Cerebellar nuclear complex (tissue), 1 donor: ENCODE measurements at places on chromosomes 7 and 10.

GRCh38 chr7:132932296-132933071 lies 149.4 kb downstream of the CHCHD3 start:
- no peak for DNase-seq

GRCh38 chr10:22852712-22853353 lies 75.0 kb upstream of the ARMC3 start:
- no peak for DNase-seq

- DNase-seq, result no peak
These were observed 18.8 kb upstream of the SLC35G1 start for GRCh38 chr10:93875032-93875358.

GRCh38 chr7:24866004-24866615 lies 108.8 kb upstream of the GSDME start:
- DNase-seq, result no peak

DNA sequence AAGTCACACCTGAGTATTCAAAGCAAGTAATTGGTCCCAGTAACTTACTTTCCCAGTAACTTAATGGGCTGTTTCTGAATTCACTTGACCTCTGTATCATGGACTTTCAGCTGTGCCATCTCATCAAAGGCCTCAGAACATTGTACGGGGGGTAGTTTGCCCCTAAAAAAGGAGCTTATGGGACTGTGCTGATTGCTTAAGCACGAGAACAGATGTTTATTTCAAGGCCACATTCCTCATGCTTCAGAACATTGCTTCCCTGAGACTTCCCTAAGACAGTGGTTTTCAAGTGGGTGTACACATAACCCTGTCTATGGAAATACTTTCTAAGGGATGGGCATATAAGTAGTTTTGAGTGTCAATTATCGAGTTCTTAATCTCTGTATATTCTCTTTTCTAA lies 26.8 kb downstream of the CALCR start:
- no peak for DNase-seq

DNA sequence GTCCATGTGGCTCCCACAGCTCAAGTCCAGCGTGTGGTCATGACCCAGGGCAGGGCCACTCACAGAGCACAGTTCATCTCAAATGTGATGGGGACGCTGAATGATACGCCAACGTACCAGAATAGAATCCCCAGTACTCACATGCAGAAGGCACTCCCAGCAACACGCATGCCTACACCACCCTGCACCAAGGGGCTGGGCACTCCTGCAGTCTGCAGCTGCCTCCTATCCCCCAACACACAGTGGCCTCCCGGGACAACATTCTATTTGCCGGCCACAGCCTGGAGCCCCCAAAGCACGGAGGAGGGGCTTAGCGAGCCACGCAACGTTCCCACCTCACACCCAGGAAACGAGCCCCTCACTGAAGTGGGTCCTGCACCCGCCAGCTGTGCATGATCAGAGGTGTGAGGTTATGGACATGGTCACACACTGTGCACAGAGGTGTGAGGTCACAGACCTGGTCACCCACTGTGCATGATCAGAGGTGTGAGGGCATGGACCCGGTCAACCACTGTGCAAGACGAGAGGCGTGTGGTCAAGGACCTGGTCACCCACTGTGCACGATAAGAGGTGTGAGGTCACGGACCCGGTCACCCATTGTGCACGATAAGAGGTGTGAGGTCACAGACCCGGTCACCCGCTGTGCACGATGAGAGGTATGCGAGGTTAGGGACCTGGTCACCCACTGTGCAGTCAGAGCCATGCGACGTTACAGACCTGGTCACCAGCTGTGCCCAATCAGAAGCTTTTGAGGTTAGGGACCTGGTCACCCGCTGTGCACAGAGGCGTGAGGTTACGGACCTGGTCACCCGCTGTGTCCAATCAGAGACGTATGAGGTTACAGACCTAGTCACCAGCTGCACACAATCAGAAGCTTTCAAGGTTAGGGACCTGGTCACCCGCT lies 182.8 kb downstream of the DIP2C start:
- no peak for DNase-seq

- no peak for DNase-seq
These were observed 85.1 kb upstream of the KMT2E start for GRCh38 chr7:104928721-104929400.

- no peak for DNase-seq
These were observed 16.2 kb downstream of the CPVL start for GRCh38 chr7:29130096-29130495.

DNA sequence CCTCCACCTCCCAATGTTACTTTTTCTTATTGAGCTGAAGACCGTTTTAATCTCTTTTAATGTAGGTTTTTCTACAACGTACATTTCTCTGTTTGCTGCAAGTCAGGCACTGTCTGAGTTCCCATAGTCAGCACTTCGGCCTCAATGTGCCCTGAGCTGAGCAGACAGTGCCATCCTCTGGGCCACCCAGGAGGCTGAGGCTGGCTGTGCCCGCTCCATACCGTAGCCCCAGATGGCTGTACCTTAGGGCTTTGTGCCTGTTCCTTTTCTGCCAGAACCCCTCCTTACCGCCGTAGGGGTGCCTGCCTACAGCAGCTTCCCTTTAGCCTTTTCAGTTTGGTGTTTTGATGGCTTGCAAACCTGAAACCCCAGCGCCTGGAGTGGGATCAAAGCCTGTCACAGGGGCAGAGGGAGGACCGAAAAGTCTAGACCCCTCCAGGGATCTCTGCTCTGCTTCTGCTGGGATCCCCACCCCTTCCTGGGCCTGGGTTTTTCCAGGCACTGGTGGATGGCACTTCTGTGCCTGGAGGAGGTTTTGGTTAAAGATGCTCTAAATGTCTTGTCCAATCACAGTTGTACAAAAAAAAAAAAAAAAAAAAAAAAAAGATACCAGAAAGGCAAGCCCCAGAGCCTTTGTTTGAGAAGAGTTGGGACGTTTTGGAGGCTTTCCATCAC lies 9.0 kb downstream of the AGAP3 start:
- DNase-seq, result no peak

GRCh38 chr10:101031796-101032636 lies 982 bp downstream of the SFXN3 start:
- DNase-seq, result peak; percentile 62

GRCh38 chr7:1724118-1724910 lies 54.2 kb downstream of the ELFN1 start:
- no peak for DNase-seq

- DNase-seq, result no peak
These were observed 506.2 kb upstream of the ZWINT start for GRCh38 chr10:56867236-56867635.

DNA sequence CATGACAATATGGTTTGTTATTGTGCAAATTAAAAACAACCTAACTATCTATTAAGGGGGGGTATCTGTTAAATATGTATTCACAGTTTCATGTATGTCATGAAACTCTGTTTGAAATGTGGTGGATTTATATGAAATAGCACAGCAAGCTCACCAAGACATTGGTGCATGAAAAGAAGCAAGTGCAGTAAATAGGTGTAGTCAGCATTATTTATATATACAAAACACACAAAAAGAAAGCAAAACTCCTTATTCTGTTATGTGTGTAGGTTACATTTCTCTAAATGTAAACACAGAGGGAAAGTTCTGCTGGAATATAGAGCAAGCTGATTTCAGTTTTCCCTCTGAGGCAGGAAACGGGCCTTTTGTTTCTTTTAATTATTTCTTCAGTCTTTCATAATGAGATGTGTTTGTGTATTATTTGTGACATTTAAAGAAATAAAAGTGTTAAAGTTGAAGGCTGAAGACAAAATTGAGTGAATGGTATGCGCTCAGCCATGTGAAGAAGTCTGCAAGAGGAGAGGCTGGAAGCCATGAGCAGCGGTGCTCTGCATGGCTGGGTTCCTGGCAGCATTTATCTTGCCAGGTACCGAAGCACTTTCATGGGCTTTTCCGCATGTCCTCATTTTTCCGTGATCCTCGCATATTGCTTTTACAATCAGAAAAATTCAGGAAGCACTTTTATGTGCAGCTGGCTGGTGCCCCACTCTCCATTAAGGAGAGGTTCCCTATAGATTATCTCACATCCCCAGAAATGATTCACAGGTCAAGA lies 38.5 kb downstream of the GRID1 start:
- no peak for DNase-seq

- no peak for DNase-seq
These were observed 213.0 kb downstream of the ABCA13 start for GRCh38 chr7:48384180-48384752.

DNA sequence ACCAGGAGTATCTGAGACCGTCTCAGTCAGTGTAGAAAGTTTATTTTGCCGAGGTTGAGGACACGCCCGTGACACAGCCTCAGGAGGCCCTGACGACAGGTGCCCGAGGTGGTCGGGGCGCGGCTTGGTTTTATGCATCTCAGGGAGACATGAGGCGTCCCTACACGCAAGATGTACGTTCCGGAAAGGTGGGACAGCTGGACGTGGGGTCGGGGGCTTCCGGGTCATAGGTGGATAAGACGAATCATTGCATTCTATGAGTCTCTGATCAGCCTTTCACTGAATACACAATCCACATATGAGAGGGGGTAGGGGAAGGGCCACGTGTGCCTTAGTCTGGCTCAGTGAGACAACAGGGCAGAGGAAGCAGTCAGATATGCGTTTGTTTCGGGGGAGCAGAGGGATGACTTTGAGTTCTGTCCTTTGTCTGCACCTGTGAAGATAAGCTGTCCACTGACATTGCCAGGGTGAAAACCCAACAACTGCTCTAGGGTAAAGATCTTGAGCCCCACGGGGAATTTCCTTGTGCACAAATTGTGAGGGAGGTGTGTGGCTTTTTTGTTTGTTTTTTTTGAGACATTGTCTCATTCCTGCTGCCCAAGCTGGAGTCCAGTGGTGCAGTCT lies 66.2 kb downstream of the DNAJB6 start:
- no peak for DNase-seq

GRCh38 chr10:121459279-121459621 lies 139.0 kb downstream of the FGFR2 start:
- DNase-seq, result no peak

- DNase-seq, result no peak
These were observed 2.8 kb upstream of the BCL7B start for GRCh38 chr7:73560109-73560835.

GRCh38 chr7:105028004-105028403 lies 14.0 kb downstream of the KMT2E start:
- no peak for DNase-seq

DNA sequence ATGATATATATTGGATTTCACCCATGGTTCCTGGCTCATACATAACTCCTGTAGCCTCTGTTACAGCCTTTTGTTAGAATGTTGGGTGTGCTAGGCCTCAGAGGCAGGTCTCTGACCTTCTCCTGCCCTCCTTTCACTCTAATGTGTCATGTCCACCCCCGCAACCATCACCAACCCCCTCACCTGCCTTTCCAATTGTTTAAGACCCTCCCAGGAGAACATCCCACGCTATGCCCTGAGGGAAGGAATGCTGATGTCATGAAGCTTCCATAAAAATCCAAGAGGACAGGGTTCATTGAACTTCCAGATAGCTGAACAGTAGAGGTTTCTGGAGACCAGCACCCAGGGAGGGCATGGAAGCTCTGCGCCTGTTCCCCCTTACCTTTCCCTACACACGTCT lies 30.8 kb upstream of the C10orf67 start:
- DNase-seq, result no peak

- no peak for DNase-seq
These were observed 807.9 kb upstream of the LRRN3 start for GRCh38 chr7:110283056-110283455.
